SIG-M5 (cell line): ENCODE measurements at places on chromosomes 6 and 20.

- DNase-seq, result no peak
These were observed 54.7 kb downstream of the ELOVL5 start for GRCh38 chr6:53294095-53294494.

DNA sequence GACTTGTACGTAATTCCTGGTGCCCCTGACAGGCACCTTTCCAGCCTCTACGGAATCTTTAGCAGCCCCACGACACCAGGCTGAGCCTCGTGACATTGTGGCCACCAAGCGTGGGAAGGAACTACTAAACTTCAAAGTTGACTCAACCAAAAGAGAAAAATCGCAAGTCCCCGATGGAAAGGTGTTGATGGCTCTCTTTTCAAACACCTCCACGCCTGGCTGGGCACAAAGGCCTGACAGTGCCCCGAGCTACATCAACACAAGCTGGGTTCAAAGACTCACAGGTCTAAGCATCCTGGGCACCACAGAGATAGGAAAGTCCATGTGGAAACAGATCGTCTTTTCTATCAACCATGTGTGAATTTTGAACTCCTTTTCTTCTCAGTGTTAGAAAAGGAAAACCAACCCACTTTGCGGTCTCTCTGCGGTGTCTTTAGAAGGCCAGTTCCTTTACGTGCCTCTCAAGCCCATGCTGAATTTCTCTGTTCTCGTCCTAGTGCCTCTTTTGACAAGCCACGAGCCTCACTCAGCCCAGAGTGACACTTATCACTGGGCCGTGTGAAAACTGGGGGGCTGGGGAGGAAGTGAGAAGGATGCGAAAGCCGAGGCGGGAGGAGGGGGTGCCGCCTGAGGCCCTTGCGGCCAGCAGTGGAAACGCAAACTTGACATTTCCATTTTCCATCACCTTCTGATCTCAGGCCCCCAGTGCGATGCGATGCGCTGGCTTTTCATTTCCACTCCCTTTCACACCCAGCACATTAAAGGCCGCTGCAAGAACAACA, 59.4 kb downstream of the GFOD1 start:
- no peak for DNase-seq

GRCh38 chr6:40500227-40500626, 86.9 kb downstream of the LRFN2 start:
- DNase-seq, result no peak

GRCh38 chr6:131134220-131134979, 867 bp upstream of the AKAP7 start:
- no peak for DNase-seq

- DNase-seq, result no peak
These were observed 26.5 kb downstream of the MAP1LC3A start for GRCh38 chr20:34585019-34585418.

DNA sequence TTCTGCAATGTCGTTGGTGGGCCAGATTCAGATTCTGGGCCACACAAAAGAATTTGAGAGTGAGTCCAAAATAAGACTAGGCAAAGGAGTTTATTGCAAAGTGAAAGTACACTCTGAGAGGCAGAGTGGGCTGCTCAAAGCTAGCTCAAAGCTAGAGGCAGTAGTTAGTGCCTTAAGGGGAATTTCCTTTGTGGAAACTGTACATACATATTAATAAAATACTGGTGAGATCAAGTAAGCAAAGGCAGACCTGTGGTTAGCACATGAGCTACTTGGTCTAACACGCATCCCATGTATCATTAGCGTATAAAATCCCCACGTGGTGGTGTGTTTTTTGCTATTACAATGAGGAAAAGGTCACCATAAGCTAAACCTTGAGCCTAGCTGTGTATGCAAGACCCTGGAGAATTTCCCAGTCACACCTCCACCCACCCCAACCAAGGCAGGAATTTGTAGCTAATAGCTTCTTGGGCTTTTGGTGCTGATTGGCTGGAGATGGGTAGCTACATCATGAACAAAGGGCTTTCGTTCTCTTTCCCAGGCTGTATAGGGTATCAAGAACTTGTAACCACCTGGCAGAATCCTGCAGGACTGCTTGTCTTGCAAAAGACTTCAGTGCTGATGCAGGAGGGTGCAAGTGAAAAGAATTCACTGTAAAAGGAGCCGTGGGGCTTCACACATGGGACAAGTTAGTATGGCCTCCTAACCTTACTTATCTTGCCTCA, 14.7 kb upstream of the TRIM26 start:
- DNase-seq, result no peak

DNA sequence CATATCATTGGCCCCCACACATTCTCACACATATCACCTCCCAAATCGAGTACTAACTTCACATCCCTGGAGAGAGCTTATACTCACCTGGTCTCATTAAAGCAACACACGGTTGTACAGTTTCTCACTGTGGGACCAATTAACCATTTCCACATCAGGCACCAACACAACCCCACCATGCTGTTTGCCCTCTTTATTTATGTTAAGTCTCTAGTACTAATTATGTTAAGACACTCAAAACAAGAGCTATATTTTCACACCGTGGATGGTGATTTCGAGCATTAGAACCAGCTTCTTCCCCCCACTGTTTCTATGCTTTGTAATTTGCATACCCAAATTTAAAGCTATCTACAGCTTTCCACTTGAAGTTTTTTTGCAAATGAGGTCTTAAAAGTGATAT, 6.3 kb downstream of the SCML4 start:
- no peak for DNase-seq

- no peak for DNase-seq
These were observed 70.4 kb upstream of the KCNQ5 start for GRCh38 chr6:72551470-72551869.

- no peak for DNase-seq
These were observed 53.6 kb downstream of the PYGB start for GRCh38 chr20:25301357-25301920.

DNA sequence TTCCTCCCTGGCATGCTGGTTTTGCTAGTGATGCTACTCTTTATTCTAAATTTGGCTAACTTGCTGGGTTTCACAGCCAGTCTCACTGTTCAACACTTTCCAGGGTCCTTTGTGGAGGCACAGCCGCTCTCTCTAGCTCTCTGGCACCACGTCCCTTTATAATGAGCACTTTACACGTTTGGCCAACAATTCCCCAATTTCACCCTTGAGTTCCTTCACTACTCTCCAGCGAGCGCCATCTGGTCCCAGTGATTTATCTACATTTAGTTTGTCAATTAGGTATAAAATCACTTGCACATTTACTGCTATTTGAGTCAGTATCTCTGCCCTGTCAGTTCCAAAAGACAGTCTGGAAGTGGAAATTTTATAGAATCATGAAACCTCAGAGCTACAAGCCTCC, 241.9 kb upstream of the MOCS1 start:
- DNase-seq, result no peak

- no peak for DNase-seq
These were observed 50.6 kb upstream of the MAP7 start for GRCh38 chr6:136600818-136601217.

- no peak for DNase-seq
These were observed 149.4 kb upstream of the MLIP start for GRCh38 chr6:53961679-53962370.

GRCh38 chr6:6577735-6578134, 10.8 kb upstream of the LY86 start:
- no peak for DNase-seq

- DNase-seq, result no peak
These were observed 28.3 kb downstream of the MUC22 start for GRCh38 chr6:31038559-31038958.

GRCh38 chr6:156963712-156964700, 186.8 kb downstream of the ARID1B start:
- peak; percentile 15 for DNase-seq

DNA sequence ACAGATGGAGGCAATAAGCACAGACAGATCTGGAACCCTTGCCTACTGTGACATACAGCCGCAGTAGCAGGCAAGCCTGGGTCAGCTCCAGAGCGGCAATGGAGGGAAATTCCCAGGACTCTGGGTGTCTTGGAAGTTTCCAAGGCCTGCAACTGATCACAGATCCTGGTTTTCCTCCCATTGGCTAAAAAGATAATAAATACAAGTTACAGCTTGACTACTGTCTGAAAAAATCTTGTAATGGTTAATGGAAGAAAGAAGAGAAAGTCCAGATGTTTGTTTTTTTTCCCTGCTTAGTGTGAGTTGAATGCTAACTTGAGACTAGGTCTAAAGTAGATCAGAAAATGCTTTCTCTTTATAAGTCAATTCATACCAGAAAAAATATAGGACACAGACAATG, 307.6 kb downstream of the ALDH8A1 start:
- no peak for DNase-seq

DNA sequence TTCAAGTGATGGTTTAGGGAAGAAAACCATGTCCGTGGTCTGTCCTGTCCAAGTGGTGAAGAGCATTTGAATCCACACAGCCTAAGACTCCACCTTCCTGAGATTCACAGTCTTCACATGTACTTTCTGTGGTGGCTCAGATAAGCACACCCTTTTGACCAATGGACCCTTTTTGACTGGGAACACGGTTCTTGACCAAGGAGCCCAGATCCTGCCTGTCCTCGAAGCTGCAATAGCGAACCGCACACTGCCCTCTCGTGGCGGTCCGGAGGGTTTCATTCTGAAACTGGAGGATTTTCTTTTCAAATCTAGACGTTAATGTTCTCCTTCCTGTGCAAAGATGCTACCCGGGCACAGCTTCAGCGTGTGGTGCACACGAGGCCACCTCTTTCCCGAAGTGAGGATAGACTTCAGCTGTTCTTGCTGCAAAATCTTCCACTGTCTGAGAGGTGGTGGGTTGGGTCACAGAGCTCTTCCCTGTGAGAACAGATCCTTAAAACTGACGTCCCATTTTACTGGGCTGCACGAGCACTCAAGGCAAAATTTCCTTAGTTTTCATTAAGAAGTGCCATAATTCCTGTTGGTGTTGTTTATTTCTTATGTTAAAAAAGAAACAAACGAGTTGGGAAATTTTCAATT, 90.5 kb downstream of the SYNJ2 start:
- DNase-seq, result no peak

GRCh38 chr6:132505158-132505557, 7.8 kb downstream of the STX7 start:
- DNase-seq, result no peak

DNA sequence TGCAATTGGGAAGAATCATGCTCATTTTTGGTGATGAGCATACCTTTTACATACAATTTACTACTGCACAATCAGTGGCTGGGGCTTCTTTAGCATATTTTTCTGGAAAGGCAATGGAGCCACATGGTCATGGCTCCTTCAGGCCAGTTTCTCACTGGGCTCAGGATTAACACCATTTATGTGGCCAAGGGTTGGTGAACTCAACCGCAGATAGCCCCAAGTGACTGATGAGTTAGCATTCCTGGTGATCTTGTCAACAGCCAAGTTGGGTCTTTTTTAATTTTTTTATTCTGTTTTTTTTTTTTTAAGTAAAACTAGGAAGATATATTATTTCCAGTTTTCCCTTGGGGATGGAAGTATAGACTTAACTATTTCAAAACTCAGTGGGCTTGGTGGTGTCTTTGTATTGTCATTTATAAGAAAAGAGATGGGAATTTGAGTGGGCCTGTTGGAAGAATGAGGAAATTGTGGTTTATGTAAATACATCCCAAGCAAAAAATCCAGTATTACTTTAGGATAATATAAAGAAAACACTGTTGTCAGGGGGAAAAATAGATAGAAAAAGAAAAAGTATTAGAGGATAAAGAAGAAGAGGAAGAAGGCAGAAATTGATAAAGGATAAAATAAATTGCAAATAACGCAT, 397.4 kb downstream of the MAFB start:
- DNase-seq, result no peak

DNA sequence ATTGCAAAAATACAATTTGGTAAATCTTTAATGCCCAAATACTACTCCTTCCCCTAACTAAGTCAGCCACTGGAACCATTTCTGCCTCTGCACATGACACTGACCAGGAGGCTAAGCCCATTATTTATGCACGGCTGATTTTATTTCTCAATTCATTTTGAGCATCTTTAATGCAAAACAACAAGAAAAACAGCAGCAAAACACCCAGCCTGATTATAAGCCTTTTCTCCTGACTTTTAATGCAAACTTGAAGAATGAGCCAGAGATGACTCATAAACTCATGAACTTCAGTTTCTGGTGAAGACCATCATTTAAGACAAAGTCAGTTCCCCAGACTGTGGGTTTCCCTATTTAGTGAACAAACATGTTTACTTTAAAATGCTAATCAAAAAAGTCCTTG, 51.6 kb downstream of the CYP24A1 start:
- no peak for DNase-seq

DNA sequence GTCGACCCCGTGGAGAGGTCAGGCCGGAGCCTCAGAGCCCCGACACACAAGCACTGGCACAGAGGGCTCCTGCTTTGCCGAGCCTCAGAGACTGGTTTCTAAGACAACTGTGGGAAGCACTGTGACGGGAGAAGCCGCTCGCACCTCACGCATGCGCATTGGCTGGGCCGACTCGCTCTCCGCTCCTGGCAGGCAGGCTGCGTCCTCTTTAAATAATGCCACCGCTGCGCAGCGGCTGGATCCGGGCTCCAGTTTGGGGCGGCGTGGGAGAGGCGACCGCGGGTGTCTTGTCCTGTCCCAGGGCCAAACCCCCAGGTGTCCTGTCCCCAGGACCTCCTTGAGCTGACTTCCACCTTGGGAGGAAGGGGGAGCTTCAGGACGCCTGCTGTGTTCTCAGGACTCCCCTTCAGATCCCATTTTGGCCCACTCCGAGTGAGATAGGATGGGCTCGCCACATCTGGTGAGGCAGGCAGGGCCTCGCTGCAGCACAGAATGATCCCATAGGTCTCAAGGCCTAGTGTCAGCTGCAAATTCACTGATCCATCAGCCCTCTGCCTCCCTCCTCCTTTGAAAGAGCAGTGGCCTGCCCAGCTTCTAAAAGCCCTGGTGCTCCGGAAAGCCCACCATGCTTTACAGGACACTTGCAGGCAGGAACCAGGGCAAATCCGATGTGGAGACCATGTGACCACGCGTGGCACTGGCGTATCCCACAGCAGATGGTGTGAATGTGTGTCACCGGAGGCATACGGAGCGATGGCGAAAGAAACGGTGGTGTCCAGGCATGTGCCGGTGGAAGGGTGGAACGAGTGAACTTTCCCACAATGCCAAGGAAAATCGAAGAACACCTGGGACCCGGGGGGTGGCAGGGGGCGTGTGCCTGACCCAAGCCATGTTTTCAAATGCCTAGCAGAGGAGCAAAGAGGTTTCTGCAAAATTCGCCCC, 169.3 kb upstream of the ZNF337 start:
- DNase-seq, result no peak

DNA sequence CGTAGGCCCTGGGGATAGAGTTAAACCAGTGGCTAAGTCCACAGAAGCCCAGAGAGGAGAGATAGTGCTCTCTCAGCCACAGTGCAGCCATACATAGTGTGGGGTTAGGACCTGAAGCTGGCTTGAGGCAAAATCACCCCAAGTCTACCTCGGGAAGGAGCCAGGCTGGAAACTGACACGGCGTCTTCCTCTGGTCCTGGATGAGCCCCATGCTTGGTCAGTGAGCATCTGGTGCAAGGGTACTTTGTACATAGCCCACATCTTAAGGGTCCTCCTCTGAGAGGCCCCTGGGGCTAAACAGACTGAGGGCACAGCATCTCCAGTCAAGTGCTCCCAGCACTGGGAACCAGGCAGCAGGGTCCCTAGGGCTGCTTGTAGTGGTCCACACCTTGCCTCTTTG, 45.6 kb downstream of the CDH26 start:
- DNase-seq, result no peak
